Osteocyte (in vitro differentiated cells): ENCODE measurements at places on chromosomes 16 and 17. TPM values are rescaled to one million over a fixed set of nuclear protein-coding genes. Genes with fewer than 3 reads are reported as not detected.
A peak's percentile ranks its signal among the peaks of the same experiment; 100 is the strongest.

- no peak for DNase-seq
Observed at GRCh38 chr17:38565853-38566665, 39.7 kb downstream of the SRCIN1 start.

- no peak for DNase-seq
Observed at GRCh38 chr16:62041401-62041800, 5.2 kb upstream of the CDH8 start.

DNA sequence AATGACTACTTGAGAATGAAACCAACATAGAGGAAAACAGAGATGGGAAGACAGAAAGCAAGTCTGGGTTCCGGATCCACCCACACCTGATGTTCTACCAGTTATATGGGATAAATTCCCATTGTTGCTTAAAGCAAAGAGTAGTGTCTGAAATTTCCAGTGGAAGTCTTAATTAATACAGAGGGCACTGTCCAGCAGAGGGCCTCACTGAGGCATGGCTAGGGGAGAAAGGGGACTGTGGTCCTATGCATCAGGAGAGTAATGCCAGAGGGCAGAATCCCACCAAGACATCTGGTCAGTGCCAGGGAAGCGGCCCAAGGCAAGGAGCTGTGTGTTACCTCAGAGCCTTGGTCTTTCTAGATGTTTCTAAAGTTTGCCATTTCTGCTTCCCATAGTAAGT is 7.5 kb upstream of the UMOD start:
- no peak for DNase-seq

- no peak for DNase-seq
Observed at GRCh38 chr16:30592871-30593270, 7.4 kb upstream of the ZNF785 start.

GRCh38 chr17:61400717-61401388 is 1.2 kb downstream of the TBX2 start:
- DNase-seq = no peak

GRCh38 chr17:7421186-7421585 is 1.1 kb downstream of the SPEM1 start:
- no peak for DNase-seq

GRCh38 chr16:28108590-28109247 is 45.2 kb upstream of the GSG1L start:
- no peak for DNase-seq

- no peak for DNase-seq
Observed at GRCh38 chr16:47037396-47037745, 63.9 kb upstream of the DNAJA2 start.

DNA sequence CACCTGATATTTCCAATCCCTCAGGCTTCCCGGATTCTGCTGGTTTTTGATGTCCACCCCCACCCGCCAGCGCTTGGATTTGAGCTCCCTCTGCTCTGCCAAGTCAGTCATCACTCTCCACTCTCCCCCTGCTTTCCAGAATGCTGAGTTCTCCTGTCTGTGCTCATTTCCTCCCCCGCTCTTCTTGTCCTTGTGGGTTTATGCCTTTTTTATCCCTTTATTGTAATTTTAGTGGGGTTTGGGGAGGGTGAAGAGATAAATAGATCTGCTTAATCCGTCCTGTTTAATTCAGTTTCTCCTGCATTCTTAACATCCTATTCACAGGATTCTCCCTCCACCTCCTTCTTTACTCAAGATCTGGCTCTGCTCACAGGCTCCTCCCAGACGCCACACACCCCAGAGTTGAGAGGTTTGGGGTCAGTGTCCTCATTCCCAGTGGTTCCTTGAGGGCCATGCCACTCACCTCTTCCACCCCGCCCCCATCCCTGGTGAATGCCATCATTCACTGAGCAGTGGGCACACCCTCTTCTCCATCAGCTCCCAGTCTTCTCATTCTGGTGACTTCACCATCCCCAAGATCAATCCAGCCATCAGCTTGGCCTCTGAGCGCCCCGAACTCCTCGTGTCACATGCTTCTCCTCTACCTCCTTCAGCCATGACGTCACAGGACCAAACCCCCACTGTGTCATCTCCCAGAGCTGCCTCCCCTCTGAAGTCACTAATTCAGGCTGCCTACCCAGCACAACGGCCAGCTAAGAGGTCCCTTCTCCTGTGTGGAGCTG is 15.1 kb upstream of the GUCY2D start:
- no peak for DNase-seq

- DNase-seq = no peak
Observed at GRCh38 chr16:28003021-28003865, 60.3 kb downstream of the GSG1L start.

- DNase-seq = peak; percentile 65
Observed at GRCh38 chr17:62840871-62841270, 32.8 kb upstream of the MARCHF10 start.

- DNase-seq = no peak
Observed at GRCh38 chr17:21250854-21251253, 2.4 kb downstream of the NATD1 start.

DNA sequence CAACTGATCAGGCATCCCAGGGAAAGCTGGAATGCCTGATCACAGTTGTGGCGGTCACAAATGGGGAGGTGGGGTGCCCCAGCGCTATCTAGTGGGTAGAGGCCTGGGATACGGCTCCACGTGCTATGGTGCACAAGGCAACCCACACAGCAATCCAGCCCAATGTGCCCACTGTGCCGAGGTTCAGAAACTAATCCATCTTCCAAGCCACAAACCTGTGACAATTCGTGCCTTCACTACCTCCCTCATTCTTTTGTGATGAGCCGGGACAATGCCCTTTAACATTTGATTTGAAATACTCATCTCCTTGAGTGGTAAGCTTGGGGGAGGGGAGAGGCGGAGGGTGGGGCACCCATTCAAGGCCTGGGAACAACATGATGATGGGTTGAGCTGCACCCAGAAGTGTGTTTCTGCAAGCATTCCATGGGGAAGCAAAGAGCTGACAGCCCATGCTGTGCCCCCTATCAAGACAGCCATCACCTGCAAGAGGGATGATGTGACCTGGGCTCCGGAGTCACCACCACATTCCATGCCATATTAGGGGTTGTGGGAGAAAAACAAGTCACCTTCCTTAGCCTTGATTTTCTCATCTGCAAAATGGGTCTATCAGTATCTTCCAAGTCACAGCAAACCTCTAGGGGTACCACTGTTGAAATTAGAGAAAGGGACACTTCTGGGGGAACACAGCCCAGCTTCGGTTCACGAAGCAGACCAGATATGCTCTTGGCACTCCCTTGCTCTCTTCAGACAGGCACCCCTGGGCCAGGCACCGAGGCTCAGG is 3.7 kb downstream of the ELOB start:
- DNase-seq = no peak

- no peak for DNase-seq
Observed at GRCh38 chr17:40952661-40953060, 14.1 kb downstream of the KRT39 start.

GRCh38 chr17:40509626-40510327 is 8.4 kb upstream of the TNS4 start:
- no peak for DNase-seq

- DNase-seq = no peak
Observed at GRCh38 chr16:57979006-57979585, 8.2 kb upstream of the CNGB1 start.

DNA sequence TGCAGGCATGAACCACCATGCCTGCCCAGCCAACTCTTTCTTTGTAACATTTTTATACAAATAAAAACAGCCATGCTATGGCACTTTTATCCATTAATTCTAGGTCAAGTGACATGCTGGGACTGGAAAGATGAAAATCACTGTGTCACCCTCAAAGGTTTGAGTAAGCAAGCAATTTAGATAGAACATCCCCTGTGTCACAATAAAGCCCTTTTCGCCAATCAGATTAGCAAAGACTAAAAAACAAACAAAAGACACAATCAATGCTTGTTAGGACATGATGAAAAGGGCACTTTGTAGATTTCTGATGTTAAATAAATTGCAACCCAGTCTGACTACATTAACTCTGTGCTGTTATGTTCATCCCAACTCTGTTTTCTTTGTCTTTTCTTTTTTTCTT is 26.4 kb downstream of the CHP2 start:
- no peak for DNase-seq

DNA sequence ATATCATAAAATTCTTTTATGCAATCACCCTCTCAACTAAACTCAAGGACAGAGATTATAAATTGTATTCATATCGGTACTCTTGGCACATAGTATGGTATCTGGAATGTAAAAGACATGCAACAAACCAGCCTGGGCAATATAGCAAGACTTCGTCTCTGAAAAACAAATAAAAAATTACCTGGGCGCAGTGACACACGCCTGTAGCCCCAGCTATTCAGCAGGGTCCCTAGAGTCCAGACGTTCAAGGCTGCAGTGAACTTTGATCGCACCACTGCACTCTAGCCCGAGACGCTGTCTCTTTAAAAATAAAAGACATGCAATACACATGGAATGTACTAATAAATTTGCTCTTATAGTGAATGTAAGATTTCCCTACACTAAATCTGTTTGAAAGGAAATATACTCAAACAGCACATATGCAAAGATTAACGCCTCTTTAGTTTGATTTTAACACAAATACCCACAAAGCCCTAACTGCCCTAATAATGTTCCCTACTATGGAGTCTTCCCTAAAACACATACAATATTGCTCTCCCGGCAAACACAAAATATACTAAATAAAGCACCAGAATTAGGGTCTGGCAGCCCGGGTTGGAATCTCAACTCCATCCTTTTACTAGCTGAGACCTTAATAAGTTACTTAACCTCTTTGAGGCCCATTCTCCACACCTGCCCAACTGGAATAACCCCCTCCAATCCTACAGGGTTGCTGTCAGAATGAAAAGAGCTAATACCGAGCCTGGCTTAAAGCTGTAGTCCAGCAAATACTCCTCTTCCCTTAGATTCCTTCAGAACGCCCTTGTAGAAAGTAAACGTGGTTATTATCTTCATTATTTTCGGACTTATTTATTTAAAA is 1.2 kb downstream of the ABCA5 start:
- DNase-seq = no peak

DNA sequence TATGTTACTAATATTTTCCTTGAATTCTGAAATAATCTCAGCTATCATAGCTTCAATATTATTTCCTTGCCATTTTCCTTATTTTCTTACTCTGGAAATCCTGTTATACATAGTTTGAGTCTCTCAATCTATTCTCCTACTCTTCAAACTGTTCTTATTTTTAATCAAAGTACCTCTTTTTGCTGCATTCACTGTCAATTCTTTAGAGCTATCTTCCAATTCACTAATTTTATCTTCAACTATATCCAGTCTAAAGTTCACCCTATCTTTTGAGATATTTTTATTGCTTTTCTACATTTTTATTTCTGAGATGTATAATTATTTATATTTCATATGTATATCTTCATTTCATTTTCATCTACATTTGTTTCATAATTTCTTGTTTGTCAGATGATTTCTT is 7.3 kb upstream of the XYLT2 start:
- no peak for DNase-seq

DNA sequence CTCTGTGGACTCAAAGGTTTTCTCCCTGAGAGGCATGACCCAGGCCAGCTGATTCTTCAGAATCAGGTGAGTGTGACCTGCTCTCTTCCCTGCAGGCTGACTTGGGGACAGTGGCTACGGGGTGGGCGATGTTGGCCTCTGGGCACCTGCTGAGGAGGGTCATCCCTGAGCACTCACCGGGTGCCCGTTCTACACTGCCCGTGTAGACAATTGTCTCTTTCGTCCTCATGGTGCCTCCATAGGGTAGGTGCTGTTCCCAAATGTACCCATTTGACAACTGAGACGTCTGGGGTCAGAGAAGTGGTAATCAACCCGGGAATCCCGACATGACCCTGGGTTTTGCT is 74.8 kb downstream of the GOSR1 start:
- DNase-seq = peak; percentile 62

- peak; percentile 78 for DNase-seq
Observed at GRCh38 chr17:15782866-15783265, 50.8 kb downstream of the TBC1D26 start.

AURKB gene
- total RNA-seq = 13.3 and 15.7 TPM in 2 replicates

GFOD2 gene
- total RNA-seq = 21.9 and 22.2 TPM in 2 replicates

HBZ gene
- not detected in 2 replicates for total RNA-seq

AP1G1 gene
- total RNA-seq = 72.7 and 73.0 TPM in 2 replicates

POLR2C gene
- total RNA-seq = 46.8 and 47.8 TPM in 2 replicates

QPRT gene
- total RNA-seq = 23.5 and 30.1 TPM in 2 replicates

COG1 gene
- total RNA-seq = 45.6 and 45.7 TPM in 2 replicates

CEMP1 gene
- not detected in 2 replicates for total RNA-seq

RAB11FIP4 gene
- 0.99 and 1.0 TPM in 2 replicates for total RNA-seq

CRYBA1 gene
- total RNA-seq = not detected in 2 replicates

CPHXL2 gene
- total RNA-seq = not detected in 2 replicates
